ENCODE measurements at places on chromosomes 11 and 22.
A peak's percentile ranks its signal among the peaks of the same experiment; 100 is the strongest.

DNA sequence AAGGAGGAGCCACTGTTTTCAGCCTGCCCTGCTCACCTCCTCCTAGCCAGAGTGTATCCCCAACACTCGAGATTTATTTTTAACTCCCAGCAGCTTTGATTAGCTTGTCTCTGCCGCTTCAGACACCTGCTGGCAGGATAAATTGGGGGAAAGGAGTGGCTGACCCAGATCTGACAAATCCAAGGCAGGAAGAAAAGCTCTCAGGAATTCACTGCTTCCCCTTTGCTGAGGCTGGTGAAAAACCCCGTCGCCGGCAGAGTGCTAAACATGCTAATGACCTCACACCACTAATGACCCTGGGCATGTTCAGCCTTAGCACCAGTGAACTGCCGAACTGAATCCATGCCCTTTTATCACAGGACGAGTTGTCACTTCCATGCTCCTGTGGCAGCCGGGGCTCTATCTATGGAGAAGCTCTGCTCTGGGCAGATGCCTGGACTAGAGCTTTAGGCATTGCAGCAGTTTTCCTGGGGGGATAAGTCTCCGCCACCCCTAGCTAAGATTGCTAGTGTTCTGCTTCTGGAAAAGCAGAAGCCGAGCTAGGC is 52.2 kb downstream of the FEZ1 start:
- no peak for DNase-seq

DNA sequence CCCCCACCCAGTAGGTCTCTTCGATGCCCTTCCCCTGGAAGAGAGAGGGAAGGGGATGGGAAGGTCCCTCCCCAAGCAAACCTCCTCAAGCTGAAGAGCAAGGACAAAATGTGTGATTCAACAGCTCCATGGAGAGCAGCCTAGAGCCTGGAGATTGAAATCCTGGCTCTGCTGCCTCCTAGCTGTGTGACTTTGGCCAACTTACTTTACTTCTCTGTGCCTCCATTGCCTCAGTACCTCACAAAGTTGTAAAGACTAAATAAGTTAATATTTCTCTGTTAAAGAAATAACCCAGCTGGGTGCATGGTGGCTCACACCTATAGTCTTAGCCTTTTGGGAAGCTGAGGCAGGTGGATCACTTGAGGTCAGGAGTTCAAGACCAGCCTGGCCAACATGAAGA is 21.1 kb upstream of the LRRC32 start:
- no peak for DNase-seq

- no peak for DNase-seq
Measured at GRCh38 chr11:11635443-11635842, 13.6 kb upstream of the GALNT18 start.

GRCh38 chr11:117073539-117073938 is 24.7 kb downstream of the SIK3 start:
- no peak for DNase-seq

DNA sequence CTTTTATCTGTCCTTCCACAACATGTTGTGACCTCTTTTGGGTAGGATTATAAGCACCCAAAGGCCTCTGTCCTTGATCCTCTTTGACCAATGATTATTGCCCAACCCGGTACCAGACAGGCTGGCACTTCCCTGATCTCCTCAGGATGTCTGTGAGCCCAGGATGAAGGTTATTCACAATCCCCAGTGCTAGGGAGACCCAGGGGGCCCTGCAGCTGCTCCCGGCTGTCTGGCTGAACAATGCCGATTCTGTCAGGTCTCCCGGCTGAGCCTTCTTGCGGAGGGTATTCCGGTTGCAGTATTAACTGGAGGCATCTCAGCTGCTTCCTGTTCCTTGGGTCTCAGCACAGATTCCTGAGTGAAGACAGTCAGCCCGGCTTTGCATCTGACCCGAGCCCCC is 71.2 kb upstream of the CDON start:
- no peak for DNase-seq

DNA sequence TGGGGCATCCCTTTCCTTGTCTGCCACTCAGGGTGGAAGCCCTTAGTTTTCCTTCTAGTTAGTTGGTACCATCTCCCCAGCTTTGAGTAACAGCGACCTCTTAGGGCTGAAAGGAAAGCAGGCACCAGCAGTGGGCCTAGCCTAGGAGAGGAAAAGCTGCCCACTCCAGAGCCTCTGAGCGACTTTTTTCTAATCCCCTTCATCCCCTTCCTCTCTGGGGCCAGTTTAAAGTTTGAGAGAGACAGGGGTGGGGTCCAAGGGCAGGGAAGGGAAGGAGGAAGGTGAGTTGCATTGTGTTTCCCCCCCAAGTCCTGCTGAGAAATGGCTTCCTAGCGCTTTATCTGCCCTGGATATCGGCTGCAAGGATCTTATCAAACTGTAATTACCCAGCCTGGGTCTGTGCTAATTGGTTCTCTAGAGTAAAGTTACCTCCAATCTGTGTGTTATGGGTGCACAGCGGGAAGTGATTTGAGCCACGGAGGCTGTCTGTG is 573.9 kb upstream of the CADM1 start:
- no peak for DNase-seq

GRCh38 chr11:72723508-72723907 is 28.7 kb downstream of the ARAP1 start:
- DNase-seq: no peak

DNA sequence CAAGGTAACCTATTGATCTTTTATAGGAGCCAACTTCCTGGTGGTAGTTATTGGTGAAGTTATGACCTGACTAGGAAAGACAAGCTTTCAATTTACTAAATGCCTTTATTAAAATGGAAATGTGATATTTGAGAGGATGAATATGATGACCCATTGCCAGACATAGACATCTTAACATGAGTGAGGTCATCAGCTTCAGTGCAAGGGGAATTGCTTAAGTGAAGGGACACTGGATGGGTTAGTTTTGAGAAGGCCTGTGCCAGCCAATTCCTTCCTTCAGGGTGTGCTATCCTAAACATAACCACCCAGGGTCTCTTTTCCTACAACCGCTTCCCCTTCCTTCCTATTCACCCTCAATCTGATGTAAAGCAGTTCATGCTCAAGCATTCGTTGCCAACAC is 21.5 kb downstream of the NAV2 start:
- no peak for DNase-seq

DNA sequence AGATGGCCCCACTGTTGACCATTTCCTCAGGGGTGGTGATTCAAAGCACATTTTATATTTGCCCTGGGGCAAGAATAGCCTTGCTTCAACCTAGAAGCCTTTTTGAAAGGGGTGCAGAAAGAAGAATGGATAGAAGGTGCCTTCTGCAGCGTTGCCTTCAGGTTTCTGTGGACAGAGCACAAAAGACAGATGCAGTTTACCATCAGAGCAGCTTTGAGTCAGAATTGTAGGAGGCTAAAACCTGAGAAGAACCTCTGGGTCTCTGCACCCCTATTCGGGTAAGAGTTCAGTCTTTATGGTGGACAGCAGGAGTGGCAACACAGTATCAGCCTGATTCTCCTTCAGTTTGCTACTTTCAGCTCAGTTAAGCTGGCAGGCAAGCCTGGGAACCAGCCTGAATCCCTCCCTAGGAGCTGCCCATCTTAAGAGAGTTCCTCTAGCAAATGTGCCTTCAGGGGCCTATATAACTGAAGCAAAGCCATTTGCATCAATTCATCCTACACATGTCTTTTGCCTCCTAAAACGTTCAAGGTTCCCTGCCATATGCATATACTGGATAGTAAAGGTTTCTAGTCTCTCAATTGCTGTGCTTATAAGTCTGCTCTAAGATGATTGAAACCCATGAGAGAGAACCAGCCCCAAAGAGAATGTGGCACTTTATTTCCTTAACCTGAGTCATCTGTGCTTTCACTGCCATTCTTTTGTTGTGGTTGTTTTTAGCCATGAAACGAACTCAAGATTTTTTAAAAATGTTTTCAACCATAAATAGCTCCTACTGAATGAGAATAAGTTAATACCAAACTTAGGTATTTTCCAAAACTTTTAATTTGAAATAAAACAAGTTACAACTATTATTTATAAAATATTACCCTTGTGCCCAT is 123.0 kb downstream of the TRIM44 start:
- DNase-seq: no peak

- DNase-seq: no peak
Measured at GRCh38 chr22:17087498-17088131, 2.8 kb downstream of the IL17RA start.

DNA sequence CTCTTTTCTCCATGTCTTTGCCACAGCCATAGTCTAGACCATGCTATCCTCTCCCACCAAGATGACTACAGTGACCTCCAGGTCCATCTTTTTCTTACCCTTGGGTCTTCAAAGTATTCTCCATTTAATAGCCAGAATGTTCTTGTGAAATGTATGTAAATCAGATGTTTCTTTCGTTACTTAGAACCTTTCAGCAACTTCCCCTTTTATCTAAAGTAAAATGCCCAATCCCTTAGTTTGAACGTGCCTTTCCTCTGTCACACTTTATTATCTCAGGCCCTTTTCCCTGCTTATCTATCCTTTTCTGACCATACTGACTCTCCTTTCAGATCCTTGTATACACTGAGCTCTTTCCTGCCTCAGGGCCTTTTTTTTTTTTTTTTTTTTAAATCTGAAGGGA is 17.9 kb downstream of the RBM4B start:
- no peak for DNase-seq

DNA sequence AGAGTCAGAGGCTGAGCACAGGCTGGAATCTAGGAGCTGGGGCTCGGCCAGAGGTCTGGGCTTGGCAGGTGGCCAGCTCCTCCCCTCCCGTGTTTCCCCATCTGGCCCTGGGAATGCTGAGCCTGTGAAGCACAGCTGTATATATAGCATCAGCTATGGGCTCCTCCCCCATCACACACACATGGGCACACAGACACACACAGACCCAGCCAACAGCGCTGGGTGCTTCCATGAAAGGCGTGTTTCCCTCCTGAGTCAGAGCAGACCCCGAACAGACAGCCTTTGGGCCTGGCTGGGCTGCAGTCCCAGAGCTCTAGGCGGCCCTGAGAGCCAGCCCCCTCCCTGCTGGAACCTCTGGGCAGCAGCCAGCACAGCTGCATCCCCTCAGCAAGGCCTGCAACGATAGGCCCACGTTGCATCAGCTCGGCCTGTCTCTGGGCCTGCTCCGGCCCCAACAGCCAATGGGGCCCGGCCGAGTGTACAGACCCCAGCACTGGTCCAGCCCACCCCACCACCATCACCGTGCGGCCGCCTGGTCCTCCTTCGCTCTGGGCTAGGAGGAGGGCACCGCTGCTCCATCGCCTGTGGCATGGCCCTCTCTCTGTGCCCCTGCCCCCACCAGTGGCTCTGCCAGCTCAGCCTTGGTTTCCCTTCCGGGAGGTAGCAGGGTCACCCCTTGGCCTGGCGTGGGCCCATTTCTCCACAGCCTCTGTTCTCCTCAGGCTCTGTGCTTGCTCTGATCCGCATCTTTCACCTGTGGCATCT is 7.6 kb upstream of the SERPINH1 start:
- DNase-seq: no peak

GRCh38 chr11:61907871-61908729 is 9.3 kb downstream of the RAB3IL1 start:
- DNase-seq: no peak

- no peak for DNase-seq
Measured at GRCh38 chr11:27150098-27150497, 109.5 kb downstream of the BBOX1 start.

DNA sequence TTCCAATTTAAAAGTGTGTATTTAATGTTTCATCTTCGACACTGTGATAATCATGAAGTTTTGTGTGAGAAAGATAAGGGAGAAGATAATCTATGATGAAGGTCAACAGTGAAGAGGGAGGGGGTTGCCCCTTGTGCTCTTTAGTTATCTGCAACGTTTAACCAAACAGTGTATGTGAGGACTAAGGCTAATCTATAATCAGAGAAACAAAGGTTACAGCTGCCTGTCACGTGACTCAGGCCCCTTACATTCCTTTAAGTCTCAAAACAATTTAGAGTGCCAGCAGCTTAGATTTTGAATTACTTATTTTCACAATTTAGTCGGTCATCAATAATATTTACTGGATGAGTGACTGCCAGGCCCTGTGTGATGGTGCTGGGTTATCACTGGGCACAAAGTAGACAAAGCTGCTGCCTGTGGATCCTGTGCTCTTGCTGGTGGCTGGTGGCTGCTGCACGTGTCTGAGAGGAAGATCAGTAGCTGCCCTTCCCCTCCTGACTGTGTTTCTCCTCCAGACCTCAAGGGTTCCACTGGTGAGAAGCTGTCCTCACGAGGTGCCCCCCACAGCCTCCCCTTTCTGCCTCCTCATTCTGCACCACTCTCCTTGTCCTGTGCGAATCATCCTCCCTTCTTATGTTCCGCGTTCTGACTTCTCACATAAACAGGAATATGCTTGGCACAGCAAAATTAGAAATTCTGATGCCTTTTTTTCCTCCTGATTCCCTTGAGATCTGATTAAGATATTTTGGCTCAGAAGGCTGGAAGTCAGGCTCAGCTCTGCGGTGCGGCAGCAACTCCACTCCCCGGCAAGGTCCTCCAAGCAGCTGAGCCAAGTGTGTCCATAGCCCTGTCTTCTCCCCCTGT is 331.1 kb upstream of the B3GAT1 start:
- DNase-seq: no peak

DNA sequence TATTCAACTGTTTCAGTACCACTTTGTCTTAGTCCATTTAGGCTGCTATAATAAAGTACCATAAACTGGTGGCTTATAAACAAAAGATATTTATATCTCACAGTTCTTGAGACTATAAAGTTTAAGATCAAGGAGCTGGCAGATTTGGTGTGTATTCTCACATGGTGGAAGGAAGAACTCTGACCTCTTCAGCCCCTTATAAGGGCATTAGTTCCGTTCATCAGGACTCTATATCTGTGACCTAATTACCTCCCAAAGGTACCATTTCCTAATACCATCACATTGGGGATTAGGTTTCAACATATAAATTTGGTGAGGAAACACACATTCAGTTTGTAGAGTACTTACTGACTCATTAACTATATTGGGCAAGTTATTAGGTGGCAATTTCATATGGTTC is 10.7 kb upstream of the ARL14EP start:
- DNase-seq: no peak

DNA sequence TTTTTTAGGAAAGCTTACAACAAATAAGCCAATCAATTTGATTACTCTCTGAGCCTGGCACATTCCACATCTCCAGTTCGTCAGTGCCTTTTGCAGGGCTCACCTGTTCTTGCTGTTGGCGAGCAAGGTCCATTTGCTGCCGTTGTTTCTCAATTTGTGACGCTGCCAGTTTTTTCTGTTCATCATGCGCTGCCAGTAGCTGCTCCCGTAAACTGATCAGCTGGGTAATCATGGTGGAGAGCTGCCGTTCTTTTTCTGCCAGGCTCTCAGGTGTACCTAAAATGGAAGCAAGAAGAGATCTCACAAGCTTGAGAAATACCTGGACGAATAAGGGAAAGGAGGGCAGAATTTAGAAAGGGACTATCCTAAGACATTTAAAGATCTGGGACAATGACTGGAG is 169.7 kb downstream of the SOX6 start:
- no peak for DNase-seq

DNA sequence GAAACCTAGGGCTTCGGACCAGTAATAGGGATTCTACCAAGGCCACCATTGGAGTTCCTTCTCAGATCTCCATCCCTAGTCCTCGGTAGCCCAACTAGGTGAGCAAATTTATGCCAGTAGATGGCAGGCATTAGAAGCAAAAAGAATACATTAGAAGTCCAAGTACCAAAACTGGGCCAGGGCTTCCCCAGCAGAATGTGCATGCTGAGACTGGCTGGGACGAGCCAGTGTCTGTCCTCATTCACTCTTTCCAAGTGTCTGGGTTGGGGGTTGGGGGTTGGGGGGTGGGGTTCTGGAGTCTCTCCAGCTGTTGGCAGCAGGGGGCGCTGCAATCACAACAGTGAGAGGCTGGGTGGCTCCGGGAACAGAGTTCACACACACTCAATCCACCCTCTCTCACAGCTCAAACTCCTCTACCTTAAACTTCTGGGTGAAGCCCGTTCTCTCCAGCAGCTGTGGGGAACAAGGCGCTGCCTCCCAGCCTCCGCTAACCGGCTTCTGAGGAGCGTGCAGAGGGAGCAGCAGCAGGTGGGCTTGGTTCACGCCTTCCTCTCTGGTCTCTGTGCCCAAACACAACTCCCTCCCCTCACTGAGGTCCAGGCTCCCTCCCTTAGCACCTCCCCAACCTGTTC is 57.5 kb downstream of the BTG4 start:
- DNase-seq: peak; percentile 21
